ENCODE measurements at places on chromosomes 2 and 18.

GRCh38 chr18:25052511-25052921 lies 299.4 kb downstream of the ZNF521 start:
- DNase-seq, result no peak

DNA sequence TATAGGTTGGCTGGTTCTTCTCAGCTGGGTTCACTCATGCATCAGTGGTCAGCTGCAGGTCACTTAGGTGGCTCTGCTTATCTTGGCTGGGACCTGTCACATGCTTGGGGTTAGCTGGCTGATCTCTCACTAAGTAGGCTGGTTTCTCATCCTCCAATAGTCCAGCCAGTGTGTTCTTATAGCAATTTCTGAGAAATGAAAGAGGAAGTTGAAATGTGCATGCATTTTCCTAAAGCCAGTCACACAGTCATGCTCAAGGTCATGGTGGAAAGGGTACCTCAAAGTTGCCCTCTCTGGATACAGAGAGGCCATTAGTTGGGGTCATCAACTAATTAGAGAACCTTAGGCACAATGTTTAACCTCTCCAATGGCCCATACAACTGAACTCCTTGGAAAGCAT lies 64.4 kb downstream of the KLHL29 start:
- no peak for DNase-seq

DNA sequence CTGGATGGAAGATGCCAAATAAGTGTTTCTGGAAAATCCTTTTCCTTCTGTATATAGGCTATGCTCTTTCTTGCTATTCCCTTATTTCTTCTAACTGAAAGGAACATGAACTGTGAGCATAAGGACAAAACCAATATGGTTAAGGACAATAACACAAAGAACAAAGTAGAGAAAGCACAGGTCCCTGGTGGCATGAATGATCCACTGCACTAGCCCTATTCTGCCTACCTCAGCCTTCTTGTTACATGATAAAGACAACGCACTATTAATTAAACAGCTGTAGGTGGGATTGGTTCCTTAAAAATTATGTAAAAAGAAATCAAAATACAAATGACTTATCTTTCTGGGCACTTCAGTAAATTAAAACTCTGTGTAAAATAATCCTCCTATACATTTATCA lies 1.9 kb upstream of the WDR75 start:
- no peak for DNase-seq

DNA sequence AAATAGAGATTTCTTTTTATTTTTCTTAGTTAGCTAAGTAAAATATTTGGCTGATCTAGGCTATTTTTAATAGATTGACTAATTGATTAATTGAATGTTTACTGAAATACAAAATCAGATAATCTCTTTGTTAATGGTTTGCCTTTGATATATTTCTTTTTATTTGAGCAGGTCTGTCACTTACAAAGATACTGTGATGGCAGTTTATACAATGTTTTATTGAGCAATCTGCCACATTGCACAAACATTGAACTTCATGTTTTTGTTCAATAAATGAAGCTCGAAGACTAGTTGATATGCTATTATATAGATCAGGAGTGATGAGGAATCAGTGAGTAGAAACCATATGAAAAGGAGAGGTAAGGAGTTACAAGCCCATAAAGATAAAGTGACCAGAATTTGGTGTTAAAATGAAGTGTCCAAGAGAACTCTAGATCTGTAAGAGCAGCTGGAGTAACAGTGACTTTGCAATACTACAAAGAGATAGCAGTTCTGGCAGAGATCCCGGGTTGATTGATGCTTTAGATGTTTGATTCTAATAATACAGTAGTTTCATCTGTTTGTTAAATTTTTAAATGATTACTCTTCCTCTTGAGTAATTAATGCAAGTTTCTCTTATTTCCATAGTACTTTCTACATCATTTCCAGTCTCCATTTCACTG lies 574.2 kb downstream of the CCDC85A start:
- DNase-seq, result no peak

All from activated T-helper 9 cell treated with anti-CD3 and anti-CD28 coated beads, Interleukin-2, amount 50 U/mL, for 16 hours (primary cell).